ENCODE measurements at places on chromosomes 16 and 17.
A peak's percentile ranks its signal among the peaks of the same experiment; 100 is the strongest.

- no peak overlapping the region for H3K27ac ChIP-seq
- H3K27me3 ChIP-seq: no peaks in the 10 kb centered on the region
- no peaks in the 10 kb centered on the region for H3K36me3 ChIP-seq
- no peak for DNase-seq
- H3K4me3 ChIP-seq: no peak overlapping the region
These were observed 41.3 kb upstream of the RASD1 start for GRCh38 chr17:17537311-17538099.

- peaks cover 15% of the 10 kb centered on the region for H3K36me3 ChIP-seq
- H3K4me1 ChIP-seq: peaks cover 38% of the 10 kb centered on the region
- peak overlapping the region; percentile 95 for H3K4me3 ChIP-seq
- H3K27me3 ChIP-seq: no peaks in the 10 kb centered on the region
These were observed 618 bp downstream of the RUSF1 start for GRCh38 chr16:31507617-31507928.

GRCh38 chr17:82241926-82242697, 13.3 kb downstream of the SLC16A3 start:
- H3K4me1 ChIP-seq: peaks cover 29% of the 10 kb centered on the region
- no peak overlapping the region for H3K4me3 ChIP-seq
- no peak for DNase-seq
- peak overlapping the region; percentile 77 for H3K27ac ChIP-seq
- H3K27me3 ChIP-seq: no peaks in the 10 kb centered on the region

- H3K27ac ChIP-seq: peak overlapping the region; percentile 68
- H3K4me1 ChIP-seq: peaks cover 7% of the 10 kb centered on the region
- DNase-seq: peak; percentile 70
- H3K4me3 ChIP-seq: peak overlapping the region; percentile 77
- H3K27me3 ChIP-seq: no peaks in the 10 kb centered on the region
These were observed 82.2 kb downstream of the TNRC6C start for GRCh38 chr17:78040440-78041385.

GRCh38 chr17:47789611-47790561, 31.7 kb downstream of the OSBPL7 start:
- peaks cover 65% of the 10 kb centered on the region for H3K27me3 ChIP-seq
- peaks cover 8% of the 10 kb centered on the region for H3K4me1 ChIP-seq
- H3K4me3 ChIP-seq: peak overlapping the region; percentile 69

DNA sequence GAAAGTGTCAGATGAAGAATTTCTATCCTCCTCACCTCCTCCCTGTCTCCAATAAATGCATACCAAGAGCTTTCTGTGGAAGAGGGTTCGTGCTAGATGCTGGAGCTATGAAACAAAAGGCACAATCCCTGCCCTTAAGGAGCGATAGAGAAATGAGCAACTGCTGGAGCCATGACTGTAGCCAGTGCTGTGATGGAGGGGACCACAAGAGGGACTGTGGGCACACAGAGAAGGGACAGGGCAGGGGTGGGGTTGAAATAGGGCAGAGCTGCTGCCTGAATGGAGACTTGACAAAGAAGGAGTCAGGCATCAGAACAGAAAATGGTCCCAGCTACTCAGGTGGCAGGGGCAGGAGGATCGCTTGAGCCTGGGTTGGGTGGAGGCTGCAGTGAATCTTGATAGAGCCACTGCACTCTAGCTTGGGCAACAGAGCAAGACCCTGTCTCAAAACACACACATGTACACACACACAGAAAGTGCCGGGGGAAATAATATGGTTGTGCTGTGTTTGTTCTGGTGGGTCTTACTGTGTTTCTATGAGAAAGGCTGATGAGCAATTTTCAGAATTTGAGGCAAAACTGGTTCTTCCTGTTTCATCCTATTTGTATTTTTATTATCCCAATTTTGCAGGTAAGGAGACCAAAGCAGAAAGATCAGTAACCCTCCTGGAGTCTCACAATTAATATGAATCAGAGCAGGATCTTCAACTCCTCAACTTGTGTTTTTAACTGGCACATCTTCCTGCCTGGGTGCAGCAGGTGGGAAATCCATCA, 16.5 kb downstream of the TMEM98 start:
- H3K4me1 ChIP-seq: no peaks in the 10 kb centered on the region
- no peaks in the 10 kb centered on the region for H3K36me3 ChIP-seq
- no peak overlapping the region for H3K27ac ChIP-seq
- peaks cover 23% of the 10 kb centered on the region for H3K27me3 ChIP-seq

- peaks cover 3% of the 10 kb centered on the region for H3K27me3 ChIP-seq
- H3K27ac ChIP-seq: peak overlapping the region; percentile 99
- H3K4me1 ChIP-seq: peaks cover 59% of the 10 kb centered on the region
- H3K36me3 ChIP-seq: peaks cover 14% of the 10 kb centered on the region
- H3K4me3 ChIP-seq: peak overlapping the region; percentile 91
These were observed 14.4 kb upstream of the EEF2K start for GRCh38 chr16:22191532-22192260.

- DNase-seq: peak; percentile 68
- H3K27me3 ChIP-seq: no peaks in the 10 kb centered on the region
- peak overlapping the region; percentile 90 for H3K27ac ChIP-seq
- H3K36me3 ChIP-seq: peaks cover 29% of the 10 kb centered on the region
These were observed 1.1 kb downstream of the FLII start for GRCh38 chr17:18257268-18257981.

- no peak overlapping the region for H3K4me3 ChIP-seq
- H3K36me3 ChIP-seq: peaks cover 43% of the 10 kb centered on the region
- H3K4me1 ChIP-seq: peaks cover 18% of the 10 kb centered on the region
- H3K27ac ChIP-seq: no peak overlapping the region
- no peaks in the 10 kb centered on the region for H3K27me3 ChIP-seq
These were observed 355.6 kb downstream of the SEC14L1 start for GRCh38 chr17:77496401-77496801.

DNA sequence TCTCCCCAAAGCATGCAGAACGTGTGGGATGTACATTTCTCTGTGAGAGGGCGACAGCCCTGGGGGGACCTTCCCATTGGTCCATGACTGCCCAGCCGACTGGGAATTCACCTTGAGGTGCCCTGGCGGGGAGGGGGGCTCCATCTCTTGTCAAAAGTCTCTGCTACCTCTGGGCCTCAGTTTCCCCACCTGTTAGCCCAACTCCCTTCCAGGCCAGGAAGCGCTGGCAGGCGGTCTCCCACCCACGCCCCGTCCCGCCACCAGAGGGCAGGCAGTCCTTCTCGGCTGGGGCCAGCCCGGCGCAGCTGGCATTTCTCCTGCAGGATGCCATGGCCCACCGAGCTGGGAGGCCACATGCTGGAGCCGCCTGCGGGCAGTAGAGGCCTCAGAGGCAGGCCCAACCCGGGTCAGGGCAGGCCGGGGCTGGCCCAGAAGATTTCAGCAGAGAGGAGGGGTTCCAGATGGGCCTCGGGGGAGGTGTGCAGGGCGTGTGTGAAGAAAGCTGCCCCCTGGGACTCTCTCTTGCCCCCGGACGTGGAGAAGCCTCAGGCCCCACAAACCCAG, 16.6 kb downstream of the CD7 start:
- no peaks in the 10 kb centered on the region for H3K36me3 ChIP-seq
- peak; percentile 89 for DNase-seq
- H3K27me3 ChIP-seq: peaks cover 2% of the 10 kb centered on the region
- peak overlapping the region; percentile 92 for H3K4me3 ChIP-seq
- peak overlapping the region; percentile 100 for H3K27ac ChIP-seq

- H3K27me3 ChIP-seq: peaks cover 18% of the 10 kb centered on the region
- H3K4me1 ChIP-seq: peaks cover 25% of the 10 kb centered on the region
- DNase-seq: peak; percentile 85
- H3K36me3 ChIP-seq: no peaks in the 10 kb centered on the region
These were observed 797 bp downstream of the GRB7 start for GRCh38 chr17:39738568-39738901.

Measured in activated CD4-positive, alpha-beta T cell treated with anti-CD3 and anti-CD28 coated beads, Interleukin-2, amount 10 ng/mL, durations not matched to agents 24 days and 14 days (primary cell).